ENCODE measurements at places on chromosomes 4 and X.

DNA sequence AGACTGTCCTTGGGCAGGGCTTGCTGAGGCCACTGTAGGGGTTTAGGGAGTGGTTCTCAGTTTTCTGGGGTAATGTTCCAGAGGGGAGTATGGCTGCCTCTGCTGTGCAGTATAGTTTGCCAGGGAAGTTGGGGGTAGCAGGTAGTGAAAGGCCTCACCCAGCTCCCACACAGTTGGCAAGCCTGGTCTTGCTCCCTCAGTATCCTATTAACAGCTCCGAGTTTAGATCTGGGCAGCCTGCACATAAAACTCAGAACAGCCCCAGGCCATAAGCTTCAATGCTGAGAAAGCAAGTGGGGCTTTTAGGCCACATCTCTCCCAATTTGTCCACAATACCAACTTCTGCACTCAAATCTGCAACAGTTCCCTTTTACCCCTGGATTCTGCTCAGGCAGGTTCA is 205.2 kb downstream of the GALNTL6 start:
- DNase-seq = no peak

GRCh38 chr4:152398060-152398459 is 137.8 kb downstream of the FBXW7 start:
- no peak for DNase-seq

DNA sequence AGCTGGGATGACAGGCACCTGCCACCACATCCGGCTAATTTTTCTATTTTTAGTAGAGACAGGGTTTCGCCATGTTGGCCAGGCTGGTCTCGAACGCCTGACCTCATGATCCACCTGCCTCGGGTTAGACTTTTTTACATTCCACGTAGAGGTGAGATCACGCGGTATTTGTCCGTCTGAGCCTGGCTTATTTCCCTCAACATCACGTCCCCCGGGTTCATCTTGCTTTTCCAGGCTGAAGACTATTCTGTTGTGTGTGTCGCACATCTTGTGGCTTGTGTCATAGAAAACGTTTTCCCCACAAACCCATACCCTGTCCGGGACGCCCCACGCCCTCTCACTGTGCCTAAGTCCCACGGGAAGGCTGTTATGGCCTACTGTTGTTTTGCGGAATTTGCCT is 185.3 kb downstream of the CRLF2 start:
- DNase-seq = no peak

DNA sequence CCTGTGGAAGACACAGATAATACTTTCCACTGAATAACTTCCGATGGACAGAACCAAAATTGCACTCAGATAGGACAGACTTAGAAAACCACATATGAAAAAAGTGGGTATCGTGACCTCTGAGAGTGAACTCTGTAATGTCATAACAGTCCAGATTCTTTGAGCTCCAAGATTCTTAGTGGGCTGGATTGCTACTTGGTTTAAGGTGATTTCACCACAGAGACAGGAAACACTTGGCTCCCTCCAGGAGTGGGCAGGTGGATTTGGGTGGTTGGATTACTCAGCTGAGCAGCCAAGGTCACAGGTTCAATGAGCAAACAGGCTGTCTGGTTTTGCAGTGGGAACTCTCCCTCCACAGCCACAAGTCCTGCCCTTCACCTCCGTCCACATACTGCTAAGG is 126.0 kb downstream of the AFAP1 start:
- no peak for DNase-seq

GRCh38 chrX:73977542-73978169 is 326.3 kb upstream of the ZCCHC13 start:
- no peak for DNase-seq

GRCh38 chr4:8191136-8191747 is 7.8 kb upstream of the SH3TC1 start:
- DNase-seq = no peak
